Pulmonary artery endothelial cell (primary cell): ENCODE measurements at places on chromosomes 1 and 21.

- DNase-seq, result no peak
Measured at GRCh38 chr1:241749945-241750695, 97.9 kb upstream of the EXO1 start.

- no peak for DNase-seq
Measured at GRCh38 chr1:196105901-196106300, 502.3 kb downstream of the KCNT2 start.

DNA sequence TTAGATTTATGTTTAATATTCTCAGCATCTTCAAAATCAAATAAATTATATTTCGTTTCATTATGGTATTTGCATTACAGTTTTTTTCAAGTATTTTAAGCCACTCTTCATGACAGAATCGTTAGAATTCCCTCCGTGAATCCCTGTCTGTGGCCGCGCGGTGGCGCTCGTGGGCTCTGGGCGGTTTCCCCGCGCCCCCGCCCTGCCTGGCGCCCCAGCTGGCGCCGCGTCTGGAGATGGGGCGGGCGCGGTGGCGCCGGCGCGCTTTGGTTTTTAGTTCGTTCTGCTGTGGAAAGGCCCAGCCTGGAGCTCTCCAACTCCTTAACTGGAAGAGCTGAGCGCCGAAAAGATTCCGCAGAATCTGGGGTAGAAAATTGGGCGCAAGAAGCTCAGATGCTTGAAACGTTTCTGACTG, 25.7 kb downstream of the PRMT2 start:
- no peak for DNase-seq

GRCh38 chr1:197920067-197920396, 2.9 kb downstream of the LHX9 start:
- DNase-seq, result no peak

- DNase-seq, result peak; percentile 30
Measured at GRCh38 chr21:46552274-46552673, 52.6 kb downstream of the S100B start.

DNA sequence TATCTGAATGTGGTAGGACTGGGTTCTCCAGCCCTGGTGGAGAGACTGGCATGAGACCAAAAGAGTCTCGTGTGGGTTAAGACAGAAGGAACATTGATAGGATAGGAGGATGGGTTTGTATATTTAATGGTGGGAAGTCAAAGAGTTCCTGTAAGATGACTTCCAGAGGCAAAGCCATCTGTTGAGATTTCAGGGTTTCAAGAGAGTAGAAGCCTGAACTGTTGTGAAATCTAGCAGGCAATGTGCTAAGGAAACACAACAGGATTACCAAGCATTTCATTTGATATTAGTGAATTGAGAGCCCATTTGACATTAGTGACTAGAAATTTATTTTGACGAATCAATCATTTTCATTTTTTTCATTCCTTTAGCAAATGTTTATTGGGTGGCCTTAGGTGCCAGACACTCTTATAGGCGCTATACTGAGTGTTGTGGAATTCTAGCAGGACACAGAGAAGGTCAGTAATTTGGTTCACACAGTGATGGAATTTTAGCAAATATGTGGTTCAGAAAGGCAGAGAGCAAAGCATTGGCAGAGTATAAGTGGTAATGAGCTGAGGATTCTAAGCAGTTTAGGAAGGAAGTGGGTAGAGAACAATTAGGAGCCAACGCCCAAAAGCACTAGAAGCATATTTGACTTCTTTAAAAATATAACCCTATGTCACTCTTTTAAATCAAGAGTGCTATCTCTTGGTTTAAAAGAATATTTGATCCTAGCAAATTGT, 149.3 kb downstream of the AK5 start:
- no peak for DNase-seq

DNA sequence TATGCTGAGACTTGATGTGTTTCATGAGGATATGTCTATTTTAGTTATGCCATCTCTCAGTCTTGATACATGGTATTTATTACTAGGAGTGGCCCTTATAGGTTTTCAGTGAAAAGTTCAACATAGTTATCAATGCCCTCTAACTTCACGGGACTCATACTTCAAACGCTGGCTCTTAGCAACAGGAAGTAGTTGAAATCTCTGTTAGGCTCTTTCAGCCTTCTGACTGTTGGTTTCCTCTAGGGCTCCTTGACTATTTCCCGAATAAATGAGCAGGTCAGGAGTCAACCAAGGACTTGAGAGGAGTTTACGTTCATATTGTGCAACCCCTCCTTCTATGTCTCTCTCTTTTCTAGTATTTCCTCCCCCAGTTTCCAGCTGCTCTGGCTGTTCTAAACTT, 141.8 kb downstream of the RGS7 start:
- no peak for DNase-seq

DNA sequence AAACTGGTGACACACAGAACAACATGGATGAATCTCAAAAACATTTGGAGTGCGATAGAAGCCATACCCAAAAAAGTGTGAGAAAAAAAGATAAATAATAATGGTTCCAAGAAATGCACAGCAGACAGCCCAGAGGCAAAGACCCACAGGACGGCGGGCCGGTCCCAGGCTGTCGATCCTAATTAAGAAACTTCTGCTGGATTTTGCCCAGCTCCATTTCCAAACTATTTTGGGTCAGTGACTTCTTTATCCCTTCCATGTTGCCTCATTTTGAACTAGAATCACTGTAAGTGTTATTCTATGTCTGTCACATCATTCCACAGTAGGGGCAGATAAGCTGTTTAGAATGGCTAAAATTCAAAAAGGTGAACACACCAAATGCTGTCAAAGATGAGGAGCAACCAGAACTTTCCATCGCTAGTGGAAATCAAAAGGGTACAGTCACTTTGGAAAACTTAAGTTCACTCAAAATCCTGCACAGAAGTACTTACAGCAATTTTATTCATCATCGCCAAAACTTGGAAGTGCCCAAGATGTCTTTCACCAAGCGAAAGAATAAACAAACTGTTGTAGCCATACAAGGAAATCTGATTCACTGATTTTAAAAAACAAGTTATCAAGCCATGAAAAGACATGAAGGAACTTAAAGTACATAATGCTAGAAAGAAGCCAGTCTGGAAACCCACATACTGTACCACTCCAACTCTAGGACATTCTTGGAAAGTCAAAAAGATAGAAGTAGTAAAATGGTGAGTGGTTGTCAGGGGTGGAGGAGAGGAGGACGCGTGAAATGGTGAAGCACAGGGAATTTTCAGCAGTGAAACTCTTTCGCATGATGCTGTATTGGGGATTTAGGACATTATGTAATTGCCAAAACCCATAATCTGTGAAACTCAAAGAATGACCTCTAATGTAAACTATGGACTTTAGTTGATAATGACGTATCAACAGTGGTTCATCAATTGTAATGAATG, 7.5 kb downstream of the NBPF1 start:
- DNase-seq, result no peak

- DNase-seq, result no peak
Measured at GRCh38 chr1:218874801-218875400, 298.8 kb upstream of the LYPLAL1 start.

- DNase-seq, result no peak
Measured at GRCh38 chr21:15966231-15966630, 236.4 kb downstream of the USP25 start.

DNA sequence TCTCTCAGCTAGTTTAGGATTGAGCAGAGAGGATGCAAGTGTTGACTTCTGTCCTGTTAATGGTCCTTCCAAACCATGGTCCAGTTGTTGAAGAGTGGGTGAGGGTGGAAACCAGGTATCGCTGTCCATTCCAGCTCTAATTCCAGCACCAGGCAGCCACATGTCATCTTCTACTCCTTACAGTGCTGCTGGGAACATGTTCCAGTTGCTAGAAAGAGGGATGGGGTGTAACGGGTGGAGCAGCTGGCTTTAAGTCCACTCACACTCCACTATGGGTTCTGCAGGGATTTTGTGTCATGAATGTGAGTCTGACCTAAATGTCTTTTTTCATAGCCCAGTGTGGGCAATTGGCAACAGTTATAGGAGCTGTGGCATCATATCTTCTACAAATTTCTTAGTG, 25.2 kb downstream of the NOS1AP start:
- no peak for DNase-seq

GRCh38 chr1:97805093-97805492, 115.7 kb downstream of the DPYD start:
- no peak for DNase-seq

- DNase-seq, result peak; percentile 27
Measured at GRCh38 chr1:186155594-186155993, 219.5 kb downstream of the TPR start.

DNA sequence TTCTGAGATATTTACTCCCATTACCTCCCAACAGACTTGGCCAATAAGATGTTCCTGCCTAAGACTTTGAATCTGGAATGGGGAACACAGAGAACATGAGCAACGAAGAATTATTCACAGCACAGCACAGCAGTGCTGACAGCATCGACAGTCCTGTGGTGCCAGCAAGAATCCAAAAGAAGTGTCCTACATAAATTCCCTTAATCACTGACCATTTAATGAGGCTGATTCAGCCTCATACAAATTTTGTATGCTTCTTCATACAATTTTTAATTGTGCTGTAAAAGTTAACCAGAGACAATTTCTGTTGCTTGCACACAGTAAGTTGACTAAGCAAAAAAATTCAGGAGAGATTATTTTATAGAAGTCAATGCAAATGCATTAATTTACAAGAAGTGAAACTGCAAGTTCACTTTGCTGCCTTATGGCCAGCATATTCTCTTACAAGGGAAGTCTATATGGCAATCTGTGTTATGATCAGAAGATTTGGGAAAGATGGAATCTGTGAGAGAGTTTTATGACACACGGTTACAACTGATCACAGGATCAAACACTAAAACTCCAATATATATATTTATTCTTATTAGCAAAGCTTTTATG, 855.9 kb downstream of the LTN1 start:
- no peak for DNase-seq

- DNase-seq, result no peak
Measured at GRCh38 chr1:200869376-200869752, 3.4 kb upstream of the GPR25 start.

DNA sequence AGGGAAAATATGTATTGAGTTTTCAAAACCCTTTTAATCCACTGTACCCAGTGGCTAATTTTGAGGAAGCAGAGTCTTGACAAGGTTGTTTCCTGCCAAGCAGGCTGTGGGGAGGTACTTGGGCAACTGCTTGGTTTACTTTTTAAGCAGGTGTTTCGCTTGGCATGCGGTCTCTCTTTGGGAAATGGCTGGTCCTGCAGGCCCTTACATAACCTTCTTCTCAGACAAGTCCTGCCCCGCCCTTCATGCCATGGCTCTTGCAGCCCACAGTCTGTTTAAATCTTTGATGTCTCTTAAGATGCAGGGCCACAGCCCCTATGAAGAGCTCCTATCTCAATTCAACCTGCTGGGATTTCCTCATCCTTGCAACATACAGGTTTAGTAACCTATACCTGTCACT, 36.0 kb upstream of the ABCD3 start:
- DNase-seq, result no peak

GRCh38 chr21:33041981-33042380, 16.2 kb downstream of the OLIG2 start:
- DNase-seq, result no peak

GRCh38 chr1:40774266-40774998, 9.2 kb upstream of the KCNQ4 start:
- no peak for DNase-seq

- no peak for DNase-seq
Measured at GRCh38 chr1:238677567-238677966, 708.8 kb upstream of the CHRM3 start.

GRCh38 chr1:230899841-230900251, 31.5 kb upstream of the C1orf198 start:
- DNase-seq, result no peak

GRCh38 chr1:32066489-32066873, 6.3 kb upstream of the TMEM39B start:
- peak; percentile 96 for DNase-seq

- no peak for DNase-seq
Measured at GRCh38 chr1:186183219-186183618, 191.8 kb downstream of the TPR start.

DNA sequence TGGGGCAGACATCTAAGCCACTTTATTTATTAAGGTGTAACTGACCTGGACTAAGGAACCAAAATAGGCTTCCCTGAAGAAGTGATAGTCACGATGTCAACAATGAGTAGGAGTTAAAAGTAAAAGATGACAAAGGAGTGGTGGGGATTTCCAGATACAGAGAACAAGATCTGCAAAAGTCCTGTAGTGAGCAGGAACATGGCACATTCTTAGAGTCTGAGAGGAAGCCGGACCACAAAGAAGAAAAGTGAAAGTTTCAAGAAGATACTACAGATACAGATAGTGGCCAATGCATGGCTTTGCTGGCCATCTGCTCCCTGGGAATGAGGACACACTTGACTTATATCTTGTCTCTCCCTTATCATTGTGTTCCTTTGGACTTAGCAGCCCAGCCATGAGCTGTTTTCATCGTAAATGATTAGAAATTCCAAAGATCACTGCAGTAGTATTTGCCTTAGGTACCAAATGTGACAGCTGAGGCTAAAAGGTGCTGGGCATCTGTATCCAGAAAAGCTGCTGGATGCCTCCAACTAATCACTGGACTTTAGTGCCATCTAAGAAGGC, 302.4 kb upstream of the NR5A2 start:
- DNase-seq, result no peak

DNA sequence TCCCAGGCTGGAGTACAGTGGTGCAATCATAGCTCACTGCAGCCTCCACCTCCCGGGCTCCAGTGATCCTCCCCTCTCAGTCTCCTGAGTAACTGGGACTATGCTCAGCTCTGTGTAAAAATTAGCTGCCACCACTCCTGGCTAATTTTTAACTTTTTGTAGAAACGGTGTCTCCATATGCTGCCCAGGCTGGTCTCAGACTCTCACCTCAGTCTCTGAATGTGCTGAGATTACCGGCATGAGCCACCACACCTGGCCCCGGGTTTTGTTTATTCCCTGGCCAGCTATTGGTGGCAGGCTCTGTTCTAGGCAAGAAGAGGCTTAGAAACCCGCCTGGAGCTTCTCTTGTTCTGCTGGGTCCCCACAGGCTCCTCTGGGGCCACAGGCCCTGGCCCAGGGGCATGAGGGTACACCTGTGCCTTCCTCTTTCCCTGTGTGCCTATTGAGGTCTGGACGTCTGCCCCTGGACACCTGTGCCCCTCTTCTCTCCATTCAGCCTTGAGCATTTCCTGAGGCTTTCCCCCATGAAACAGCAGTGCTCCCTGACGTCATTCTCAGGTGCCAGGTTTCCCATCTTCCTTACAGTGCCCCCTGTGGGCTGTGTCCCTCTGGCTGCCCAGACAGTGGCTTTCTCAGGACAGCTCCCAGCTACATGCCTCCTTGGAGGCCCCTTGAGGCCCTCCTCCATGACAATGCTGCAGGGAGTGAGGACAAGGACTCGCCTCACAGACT, 57.5 kb downstream of the PCP4 start:
- DNase-seq, result no peak

DNA sequence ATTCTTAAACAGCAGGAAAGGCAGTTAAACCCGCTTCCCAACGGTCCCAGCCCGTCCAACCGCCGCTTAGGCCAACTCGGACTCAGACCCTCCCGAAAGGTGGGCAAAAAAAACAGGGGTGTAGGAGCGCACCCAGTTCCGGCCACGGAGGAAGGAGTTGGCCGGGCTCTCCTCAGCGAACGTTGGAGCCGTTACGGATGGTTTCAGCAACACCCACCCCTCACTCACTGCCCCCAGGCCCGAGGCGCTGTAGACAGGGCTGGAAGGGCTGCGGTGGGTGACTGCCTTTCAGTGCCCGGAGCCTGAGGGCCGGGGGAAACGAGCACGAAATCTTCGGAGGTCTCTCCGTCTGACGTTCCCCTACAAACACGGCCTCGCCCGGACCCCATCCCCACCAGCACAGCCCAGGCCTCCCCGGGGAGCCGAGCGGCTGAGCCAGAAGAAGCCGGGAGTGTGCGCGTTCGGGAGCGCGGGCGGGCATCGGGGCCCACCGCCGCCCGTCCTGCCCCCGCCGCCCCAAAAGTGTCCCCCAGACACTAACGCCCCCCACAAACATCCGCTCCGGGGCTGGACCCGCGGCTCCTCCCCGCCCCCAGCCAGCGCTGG, 1.3 kb downstream of the KDM5B start:
- no peak for DNase-seq

GRCh38 chr1:115107516-115108260, 18.4 kb upstream of the TSPAN2 start:
- no peak for DNase-seq
